Hair follicle dermal papilla cell (primary cell): ENCODE measurements at places on chromosomes 6 and 20. TPM values are rescaled to one million over a fixed set of nuclear protein-coding genes. Genes with fewer than 3 reads are reported as not detected.

METTL24 gene
- total RNA-seq: 0.36 and 1.5 TPM in 2 replicates

LY6G5C gene
- total RNA-seq: 0.16 TPM in 1 of 2 replicates, not detected in the other

TSBP1 gene
- not detected in 2 replicates for total RNA-seq

FAM217A gene
- total RNA-seq: 0.16 TPM in 1 of 2 replicates, not detected in the other

ADTRP gene
- 0.36 and 0.81 TPM in 2 replicates for total RNA-seq

PPP1R16B gene
- total RNA-seq: not detected in 2 replicates

HLA-B gene
- 380 and 623 TPM in 2 replicates for total RNA-seq

SLC18B1 gene
- 5.8 and 9.4 TPM in 2 replicates for total RNA-seq

FBXO30 gene
- 20.9 and 25.8 TPM in 2 replicates for total RNA-seq

WFDC13 gene
- not detected in 2 replicates for total RNA-seq

MYB gene
- total RNA-seq: 0.16 and 0.85 TPM in 2 replicates

CLDN20 gene
- not detected in 2 replicates for total RNA-seq

TSHZ2 gene
- total RNA-seq: 1.1 and 2.6 TPM in 2 replicates

SNAP91 gene
- total RNA-seq: 0.49 and 1.1 TPM in 2 replicates

COL21A1 gene
- total RNA-seq: 9.4 and 12.0 TPM in 2 replicates

CLIC5 gene
- total RNA-seq: 0.16 TPM in 1 of 2 replicates, not detected in the other

EBF4 gene
- total RNA-seq: 0.73 and 3.1 TPM in 2 replicates

GFOD1 gene
- total RNA-seq: 3.6 and 3.7 TPM in 2 replicates

C20orf141 gene
- total RNA-seq: not detected in 2 replicates

GPX5 gene
- total RNA-seq: not detected in 2 replicates

EEF1A2 gene
- under 0.01 and 0.24 TPM in 2 replicates for total RNA-seq

HRH3 gene
- total RNA-seq: not detected in 2 replicates
